ENCODE measurements at places on chromosomes 5 and 9. TPM values are rescaled to one million over a fixed set of nuclear protein-coding genes. Genes with fewer than 3 reads are reported as not detected.

The CNTLN gene
- total RNA-seq, result 3.8 TPM

The GPX3 gene
- total RNA-seq, result 5.5 TPM

The IER5L gene
- total RNA-seq, result 60.4 TPM

The EPB41L4A gene
- total RNA-seq, result 30.6 TPM

The SLC36A3 gene
- not detected for total RNA-seq

The LTC4S gene
- total RNA-seq, result 0.41 TPM

The PIGO gene
- total RNA-seq, result 27.8 TPM

The LCP2 gene
- 0.07 TPM for total RNA-seq

The GFPT2 gene
- total RNA-seq, result 4.0 TPM

The CRHBP gene
- total RNA-seq, result not detected

The ZNF354C gene
- total RNA-seq, result 6.9 TPM

The SMAD5 gene
- 40.1 TPM for total RNA-seq

The RNF183 gene
- not detected for total RNA-seq

The TMEM232 gene
- 10.9 TPM for total RNA-seq

The NUTM2G gene
- not detected for total RNA-seq

The SPATA31A3 gene
- not detected for total RNA-seq

- DNase-seq, result no peak
These were observed 14.6 kb upstream of the ZNF608 start for GRCh38 chr5:124761010-124761409.

GRCh38 chr9:93318480-93318879 is 133.0 kb upstream of the FAM120A start:
- DNase-seq, result no peak

DNA sequence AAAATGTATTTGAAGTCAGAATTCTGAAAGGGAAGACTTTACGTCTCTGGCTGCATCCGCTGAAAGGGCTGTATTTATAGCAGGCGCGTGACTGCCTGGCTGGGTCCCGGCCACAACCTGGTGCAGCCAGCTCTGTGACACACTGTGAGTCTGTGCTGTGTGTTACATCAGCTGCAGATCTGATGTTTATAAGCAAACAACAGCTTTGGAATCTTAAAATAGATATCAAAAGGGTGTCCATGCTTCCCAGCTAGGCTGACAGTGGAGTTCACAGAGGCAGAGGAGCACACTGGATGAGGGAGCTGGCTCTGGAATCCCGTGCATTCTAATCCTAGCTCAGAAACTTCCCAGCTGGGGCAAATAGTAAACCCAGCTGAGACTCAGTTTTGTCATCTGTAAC is 433.4 kb upstream of the BRINP1 start:
- no peak for DNase-seq

DNA sequence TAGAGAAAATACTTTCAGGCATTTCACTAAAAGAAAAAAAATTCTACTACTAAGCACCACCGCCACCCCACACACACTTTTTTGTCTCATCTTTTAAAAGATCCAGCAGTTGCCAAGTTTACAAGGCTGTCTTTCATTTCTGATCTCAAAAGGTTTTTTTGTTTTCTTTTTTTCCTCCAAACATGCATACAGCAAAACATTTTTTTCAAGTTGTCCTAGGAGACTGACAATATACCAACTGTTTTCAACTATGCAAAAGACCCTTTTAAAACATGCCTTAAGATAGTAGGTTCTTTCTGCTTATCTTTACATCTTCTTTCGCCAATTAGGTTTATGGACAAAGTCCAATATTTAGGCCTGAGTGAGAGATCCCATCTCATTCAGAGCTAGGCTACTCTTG is 65.2 kb downstream of the HMHB1 start:
- no peak for DNase-seq

GRCh38 chr5:79853676-79854418 is 137.2 kb downstream of the MTX3 start:
- DNase-seq, result peak; percentile 16

- no peak for DNase-seq
These were observed 539.6 kb downstream of the CCDC171 start for GRCh38 chr9:16092142-16093091.

DNA sequence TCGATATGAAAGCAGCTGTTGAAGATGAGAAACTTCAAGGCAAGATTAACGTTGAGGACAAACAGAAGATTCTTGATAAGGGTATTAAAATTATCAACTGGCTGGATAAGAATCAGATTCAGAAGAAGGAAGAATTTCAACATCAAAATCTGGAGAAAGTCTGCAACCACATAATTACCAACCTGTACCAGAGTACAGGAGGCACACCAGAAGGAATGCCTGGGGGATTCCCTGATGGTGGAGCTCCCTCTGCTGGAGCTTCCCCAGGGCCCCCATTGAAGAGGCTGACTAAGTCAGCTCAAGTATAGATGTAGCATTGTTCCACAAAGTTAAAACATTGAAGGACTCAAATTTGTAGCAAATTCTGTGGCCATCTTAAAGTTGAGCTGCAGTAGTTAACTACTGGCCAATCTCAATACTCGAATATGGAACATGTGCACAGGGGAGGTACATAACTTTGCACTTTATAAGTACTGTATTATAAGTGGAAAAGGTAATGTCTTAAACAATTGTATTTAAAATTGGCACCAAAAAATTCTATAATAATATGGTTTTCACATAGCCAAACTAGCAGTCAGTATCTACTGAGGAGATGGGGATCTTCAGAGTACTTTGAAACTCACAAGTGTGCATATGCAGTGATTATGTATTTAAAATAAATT is 237.5 kb downstream of the CHSY3 start:
- DNase-seq, result peak; percentile 9

GRCh38 chr9:134699343-134699740 is 57.7 kb downstream of the COL5A1 start:
- no peak for DNase-seq

GRCh38 chr9:130845901-130846481 is 10.9 kb downstream of the ABL1 start:
- no peak for DNase-seq

- DNase-seq, result no peak
These were observed 51.9 kb upstream of the PIP5K1B start for GRCh38 chr9:68653141-68653595.

GRCh38 chr9:106324591-106325280 is 538.2 kb upstream of the ZNF462 start:
- DNase-seq, result no peak

- no peak for DNase-seq
These were observed 138.1 kb upstream of the MEF2C start for GRCh38 chr5:89020926-89021610.

- no peak for DNase-seq
These were observed 122.0 kb downstream of the NIPBL start for GRCh38 chr5:36998578-36998977.

GRCh38 chr9:99222416-99223270 is 561 bp downstream of the SEC61B start:
- DNase-seq, result no peak

DNA sequence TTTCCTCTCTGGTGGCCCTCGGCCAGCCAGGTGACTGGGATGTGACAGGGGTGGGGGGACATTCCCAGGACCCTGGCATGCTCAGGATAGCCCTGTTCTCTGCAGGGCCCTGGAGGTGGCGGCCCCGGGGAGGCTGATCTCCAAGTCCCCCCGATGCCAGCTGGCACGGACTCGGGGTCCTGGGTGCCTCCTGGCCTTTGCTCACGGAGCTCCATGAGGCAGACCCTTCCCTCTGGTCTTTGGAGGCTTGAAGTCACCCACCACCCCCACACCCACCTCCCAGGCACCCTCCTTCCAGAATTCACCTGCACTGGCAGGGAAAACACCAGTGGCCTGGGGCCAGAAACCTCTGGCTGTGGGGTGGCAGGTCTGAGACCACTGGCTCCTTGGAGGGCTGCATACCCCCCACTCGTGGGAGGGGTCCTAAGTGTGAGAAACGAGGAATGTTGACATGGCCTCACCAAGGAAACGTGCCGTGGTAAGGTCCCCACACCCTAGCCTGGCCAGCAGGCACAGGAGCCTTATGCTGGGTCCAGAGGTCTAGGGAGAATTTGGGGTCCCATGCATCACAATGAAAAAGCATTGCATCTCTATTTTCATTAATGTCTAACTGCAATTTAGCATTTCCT is 130.8 kb upstream of the FAM120A start:
- no peak for DNase-seq

GRCh38 chr9:116404228-116404627 is 250.6 kb downstream of the PAPPA start:
- no peak for DNase-seq

DNA sequence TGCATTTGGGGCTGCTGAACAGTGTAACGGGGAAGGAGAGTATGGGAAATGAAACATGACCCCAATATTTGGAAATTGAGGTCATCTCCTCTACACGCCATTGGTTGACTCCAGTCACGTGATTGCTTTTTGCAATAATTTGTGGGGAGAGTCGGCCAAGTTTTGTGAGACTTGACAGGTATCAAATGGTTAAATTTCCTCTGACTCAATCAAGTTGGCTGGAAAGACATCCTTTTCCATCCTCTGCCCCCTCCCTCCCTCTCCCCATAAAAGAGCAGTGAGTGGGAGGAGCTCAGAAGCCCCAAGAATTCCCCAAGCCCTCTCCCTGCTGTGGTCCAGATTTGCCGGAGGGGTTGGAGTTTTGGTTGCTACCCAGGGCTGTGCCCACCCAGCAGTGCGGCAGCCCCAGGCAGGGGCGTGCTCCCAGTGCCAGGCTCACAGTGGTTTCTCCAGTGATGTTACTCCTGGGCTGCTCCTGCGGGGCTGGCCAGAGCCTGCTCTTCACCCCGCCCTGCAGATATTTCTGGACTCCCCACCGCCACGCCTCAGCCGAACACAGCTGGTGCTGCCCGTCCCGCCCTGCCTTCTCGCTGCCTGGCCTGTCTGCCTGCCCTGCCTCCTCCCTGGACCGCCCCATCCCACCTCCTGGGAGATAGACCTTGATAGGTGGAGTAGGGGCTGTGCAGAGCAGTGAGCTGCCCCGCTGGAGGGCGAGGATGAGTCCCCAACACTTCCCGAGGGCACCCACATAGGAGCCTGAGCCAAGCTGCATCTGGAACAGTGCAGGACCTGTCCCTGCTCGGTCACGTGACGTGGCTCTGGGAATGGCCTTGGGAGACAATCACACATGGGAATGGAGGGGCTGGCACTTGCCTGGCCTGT is 3.4 kb downstream of the COL5A1 start:
- DNase-seq, result peak; percentile 49

- peak; percentile 69 for DNase-seq
These were observed at the start of the genes C9orf43 and POLE3 for GRCh38 chr9:113410207-113410864. C9orf43 (plus strand) TSS chr9:113410747; CDS start chr9:113413494, 2,747 bp downstream. POLE3 (minus strand) TSS chr9:113410675; CDS start chr9:113410293, 382 bp downstream.

GRCh38 chr9:8946461-8946860 is 1146.9 kb upstream of the DMAC1 start:
- no peak for DNase-seq

- no peak for DNase-seq
These were observed 189.0 kb upstream of the MEF2C start for GRCh38 chr5:89071941-89072331.

GRCh38 chr5:57855831-57856230 is 373.2 kb upstream of the ACTBL2 start:
- DNase-seq, result no peak

DNA sequence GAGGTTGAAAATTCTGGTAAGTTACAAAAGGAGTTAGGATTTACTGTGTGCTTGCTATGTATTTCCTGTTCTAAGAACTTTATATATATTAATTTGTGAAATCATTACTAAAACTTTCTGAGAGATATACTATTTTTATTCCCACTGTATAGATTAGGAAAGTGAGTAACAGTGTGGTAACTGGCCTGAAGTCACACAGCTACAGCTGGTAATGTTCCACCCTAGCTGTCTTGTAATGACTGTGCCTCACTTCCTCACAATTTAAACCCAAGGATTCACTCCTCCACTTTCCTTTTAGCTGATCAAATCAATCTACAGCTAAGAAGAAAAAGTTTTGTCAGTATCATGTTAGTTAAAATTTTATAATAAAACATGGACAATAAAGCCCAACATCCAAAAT is 278.8 kb downstream of the GAS1 start:
- DNase-seq, result no peak

DNA sequence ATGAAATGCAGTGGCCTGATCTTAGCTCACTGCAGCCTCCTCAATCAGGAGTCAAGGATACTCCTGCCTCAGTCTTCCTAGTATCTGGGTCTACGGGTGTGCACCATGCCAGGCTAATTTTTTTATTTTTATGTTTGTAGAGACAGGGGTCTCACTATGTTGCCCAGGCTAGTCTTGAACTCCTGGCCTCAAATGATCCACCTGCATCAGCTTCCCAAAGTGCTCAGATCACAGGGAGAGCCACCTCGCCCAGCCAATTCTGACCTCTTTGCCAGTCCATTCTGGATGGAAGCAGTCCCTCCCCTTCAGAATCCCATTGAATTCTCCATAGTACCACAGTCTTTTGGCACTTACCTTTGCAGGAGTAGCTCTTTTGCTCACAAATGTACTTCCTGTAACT is 1.7 kb upstream of the CANX start:
- DNase-seq, result no peak

DNA sequence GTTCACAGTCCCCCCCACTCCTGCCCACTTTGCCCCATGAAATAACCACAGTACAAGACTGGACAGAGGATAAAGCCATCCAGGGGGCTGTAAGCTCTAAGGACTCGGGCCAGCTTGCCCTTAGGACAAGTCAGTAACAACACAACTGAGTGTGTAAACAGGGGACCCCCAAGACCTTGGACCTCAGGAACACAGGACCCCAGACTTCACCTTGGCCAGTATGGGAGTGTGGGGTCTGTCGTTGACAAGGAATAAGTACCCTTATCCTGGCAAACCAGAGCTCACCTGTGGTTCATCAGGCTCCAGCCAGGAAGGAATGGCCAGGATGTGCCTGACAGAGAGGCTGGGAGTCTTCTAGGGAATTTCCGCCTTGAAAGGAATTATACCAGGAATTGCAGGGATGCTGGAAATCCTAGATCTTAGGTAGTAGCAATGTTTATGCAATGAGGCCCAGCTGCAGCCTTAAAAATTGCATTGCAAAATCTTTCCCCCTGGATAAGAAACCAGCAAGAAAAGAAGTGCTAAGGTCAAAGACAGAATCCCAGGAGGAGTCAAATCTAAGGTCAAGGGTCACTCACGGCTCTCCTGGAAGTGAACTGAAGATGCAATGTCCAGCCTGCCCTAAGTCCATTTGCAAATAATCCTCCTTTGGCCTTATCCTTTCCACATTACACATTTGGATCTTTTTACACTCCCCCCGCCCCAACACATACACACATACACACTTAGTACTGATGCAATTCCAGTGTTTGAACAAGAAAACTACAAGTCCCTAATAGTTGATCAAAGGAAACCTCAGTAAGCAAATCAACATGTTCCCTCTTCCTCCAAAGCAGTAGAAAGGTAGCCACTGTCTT is 27.3 kb upstream of the TDRD7 start:
- DNase-seq, result no peak

GRCh38 chr5:128538000-128538249 is at the start of gene FBN2:
FBN2 (minus strand) TSS chr5:128538245; CDS start chr5:128537603, 642 bp downstream.
- DNase-seq, result no peak

DNA sequence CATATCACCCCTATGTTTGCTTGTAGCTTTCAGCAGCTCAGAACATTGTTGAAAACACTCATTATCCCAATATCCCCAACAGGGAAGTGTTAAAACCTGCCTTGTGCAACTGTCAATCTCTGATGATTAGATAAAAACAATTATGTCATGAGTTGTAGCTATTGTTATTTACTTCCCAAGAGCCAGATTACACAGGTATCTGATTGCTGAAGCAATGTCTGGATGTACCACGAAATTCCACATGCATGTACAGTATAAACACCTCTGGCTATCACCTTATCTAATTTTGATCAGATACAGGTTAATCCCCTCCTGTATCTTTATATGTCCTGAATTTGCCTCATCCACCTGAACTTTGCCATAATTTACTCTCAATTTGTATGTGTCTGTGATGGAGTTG is 38.7 kb downstream of the TMC1 start:
- no peak for DNase-seq

- DNase-seq, result no peak
These were observed 686.5 kb upstream of the ADAMTS16 start for GRCh38 chr5:4453655-4454054.

- no peak for DNase-seq
These were observed 394.6 kb downstream of the PSAT1 start for GRCh38 chr9:78691542-78691941.
